Type B pancreatic cell (in vitro differentiated cells): ENCODE measurements at places on chromosomes 11 and 22.

DNA sequence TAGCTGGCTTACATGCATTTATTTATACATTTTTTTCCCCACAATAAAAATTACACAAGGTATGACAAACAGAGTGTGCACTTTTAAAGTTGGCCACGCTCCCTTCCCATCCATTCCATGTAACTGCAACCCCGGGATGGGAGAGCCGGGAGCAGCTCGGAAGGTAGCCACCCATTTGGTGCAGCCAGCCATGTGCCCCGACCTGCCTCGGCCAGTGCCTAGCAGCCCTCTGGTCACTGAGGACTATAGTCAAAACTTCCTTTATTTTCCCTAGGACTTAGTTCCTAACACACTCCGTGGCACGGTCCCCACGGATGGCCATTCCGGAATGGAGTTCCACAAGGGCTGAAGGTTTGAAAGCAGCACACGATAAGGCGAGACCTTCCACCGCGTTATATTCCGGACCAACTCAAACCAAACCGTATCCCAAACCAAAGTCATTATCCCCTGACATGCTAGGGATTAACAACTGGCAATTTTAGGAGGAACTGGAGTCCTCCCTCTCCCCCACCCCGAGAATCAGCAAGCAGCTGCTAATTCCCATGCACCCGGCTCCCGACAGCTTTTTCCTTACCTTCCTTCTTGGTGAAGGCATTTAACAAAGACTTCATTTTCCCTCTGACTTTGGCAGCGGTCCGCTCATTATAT, 426.4 kb downstream of the SHANK2 start:
- no peak for DNase-seq

DNA sequence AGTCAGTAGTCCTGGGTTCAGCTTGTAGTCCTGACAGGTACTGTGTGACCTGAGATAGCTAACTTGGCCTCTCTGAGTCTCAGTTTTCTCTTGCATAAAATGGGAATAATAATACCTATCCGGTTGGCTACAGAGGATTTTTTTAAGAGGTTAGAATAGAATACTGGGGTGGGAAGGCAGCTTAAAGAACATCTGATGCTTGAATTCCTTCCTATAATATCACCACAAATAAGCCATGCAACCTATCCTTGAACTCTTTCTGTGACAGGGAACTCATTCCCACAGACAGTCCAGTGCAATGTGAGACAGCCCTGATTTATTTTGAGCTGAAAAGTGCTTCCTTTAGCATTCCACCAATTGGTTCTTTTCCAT, 110.1 kb downstream of the CCDC81 start:
- no peak for DNase-seq

DNA sequence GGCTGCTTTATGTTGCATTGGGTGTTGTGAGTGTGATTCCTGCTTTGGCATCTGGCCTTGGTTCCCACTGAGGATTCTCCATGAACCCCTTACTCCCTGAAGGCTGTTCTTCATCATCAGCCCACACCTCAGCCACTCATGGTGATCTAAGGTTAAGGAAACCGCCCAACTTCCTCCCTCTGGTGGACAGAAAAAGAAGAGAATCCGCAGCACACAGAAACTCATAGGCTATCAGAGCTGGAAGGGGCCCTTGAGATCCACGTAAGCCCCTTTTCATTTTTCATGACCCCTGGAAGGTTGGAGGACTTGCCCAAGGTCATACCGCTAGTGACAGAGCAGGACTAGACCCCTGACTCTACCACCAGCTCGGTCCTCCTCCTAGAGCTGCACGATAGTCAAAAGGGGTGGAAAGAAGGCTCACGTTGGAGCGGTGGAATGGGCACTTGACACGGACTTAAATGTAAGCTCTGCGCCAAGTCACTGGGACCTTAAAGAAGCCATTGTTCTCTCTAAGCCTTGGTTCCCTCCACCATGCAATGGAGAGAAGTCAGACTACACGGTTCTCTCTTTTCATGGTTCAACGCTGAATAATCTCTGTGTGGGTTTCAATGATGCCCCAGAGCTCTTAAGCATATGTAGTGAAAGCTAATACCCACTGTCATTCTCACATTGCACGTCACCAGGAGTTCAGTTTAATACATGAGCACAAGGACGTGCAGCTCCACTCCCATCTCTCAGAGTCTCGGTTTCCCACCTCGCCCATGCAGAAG, 83.6 kb upstream of the CRTAM start:
- no peak for DNase-seq

DNA sequence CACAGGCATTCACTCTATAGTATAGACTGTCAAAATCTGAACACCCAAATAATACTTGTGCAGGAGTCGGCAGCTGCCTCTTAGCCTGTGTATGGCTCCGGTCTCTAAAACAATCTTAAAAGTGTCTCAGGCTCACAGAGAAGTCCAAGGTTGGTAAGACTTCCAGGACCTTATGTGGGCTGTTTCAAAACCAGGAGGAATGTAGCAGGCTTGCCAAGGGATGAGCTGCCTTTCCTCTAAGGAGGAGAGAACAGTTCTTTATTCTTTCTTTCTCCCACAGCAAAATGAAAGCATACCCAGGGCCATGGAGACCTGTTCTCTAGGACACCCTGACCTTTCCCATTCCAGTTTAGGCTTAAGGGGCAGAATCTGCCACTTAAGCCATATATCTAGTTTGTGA, 176.5 kb downstream of the TRPC6 start:
- DNase-seq: no peak

DNA sequence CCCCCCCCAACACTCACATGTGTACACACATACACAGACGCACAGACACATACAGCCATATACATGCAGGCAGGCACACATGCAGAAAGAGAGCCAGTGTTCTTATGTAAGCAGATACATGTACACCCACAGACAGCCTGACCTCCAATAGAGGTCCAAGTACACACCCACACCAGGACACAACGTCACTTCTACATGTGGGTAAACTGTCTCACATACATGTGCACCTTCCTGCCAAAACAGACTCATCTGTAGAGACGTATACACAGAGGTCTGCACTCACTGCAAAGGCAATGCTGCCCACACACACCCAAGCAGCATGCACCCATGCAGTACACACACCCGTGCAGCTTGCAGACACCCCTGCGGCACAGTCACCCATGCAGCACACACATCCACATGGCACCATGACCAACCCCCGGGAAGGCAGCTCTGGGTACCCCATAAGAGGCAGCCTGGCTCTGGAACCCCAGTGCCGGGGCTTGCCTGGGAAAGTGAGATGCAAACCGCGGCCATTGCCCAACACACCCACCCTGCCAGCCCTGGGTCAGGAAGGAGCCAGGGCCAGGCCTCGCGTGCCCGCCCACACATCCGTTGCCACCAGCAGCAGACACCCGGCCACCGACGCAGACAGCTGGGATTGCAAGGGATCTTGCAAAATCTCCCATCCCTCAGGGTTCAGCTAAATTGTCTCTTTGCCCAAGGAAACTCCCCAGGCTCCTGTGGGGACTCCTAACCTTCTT, 10.1 kb downstream of the CASTOR1 start:
- DNase-seq: no peak

GRCh38 chr11:124918950-124919349, at the start of gene HEPN1:
HEPN1 (plus strand) TSS chr11:124919250.
- DNase-seq: no peak

DNA sequence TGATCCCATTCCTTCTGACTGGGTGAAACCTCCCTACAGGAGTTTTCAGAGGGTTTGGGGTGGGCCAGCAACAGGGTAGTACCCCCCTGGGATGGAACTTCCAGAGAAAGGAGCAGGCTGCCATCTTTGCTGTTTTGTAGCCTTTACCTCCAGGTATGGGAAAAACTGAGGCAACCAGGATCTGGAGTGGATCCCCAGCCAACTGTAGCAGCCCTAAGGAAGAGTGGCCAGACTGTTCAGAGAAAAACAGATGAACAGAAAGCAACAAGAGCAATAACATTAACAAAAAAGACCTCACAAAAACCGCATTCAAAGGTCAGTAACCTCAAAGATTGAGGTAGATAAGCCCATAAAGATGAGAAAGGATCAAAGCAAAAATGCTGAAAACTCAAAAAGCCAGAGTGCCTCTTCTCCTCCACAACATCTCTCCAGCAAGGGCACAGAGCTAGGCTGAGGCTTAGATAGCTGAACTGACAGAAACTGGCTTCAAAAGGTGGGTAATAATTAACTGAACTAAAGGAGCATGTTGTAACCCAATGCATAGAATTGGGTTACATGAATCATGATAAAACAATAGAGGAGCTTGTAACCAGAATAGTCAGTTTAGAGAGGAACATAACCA, 1288.6 kb upstream of the CNTN5 start:
- DNase-seq: no peak

DNA sequence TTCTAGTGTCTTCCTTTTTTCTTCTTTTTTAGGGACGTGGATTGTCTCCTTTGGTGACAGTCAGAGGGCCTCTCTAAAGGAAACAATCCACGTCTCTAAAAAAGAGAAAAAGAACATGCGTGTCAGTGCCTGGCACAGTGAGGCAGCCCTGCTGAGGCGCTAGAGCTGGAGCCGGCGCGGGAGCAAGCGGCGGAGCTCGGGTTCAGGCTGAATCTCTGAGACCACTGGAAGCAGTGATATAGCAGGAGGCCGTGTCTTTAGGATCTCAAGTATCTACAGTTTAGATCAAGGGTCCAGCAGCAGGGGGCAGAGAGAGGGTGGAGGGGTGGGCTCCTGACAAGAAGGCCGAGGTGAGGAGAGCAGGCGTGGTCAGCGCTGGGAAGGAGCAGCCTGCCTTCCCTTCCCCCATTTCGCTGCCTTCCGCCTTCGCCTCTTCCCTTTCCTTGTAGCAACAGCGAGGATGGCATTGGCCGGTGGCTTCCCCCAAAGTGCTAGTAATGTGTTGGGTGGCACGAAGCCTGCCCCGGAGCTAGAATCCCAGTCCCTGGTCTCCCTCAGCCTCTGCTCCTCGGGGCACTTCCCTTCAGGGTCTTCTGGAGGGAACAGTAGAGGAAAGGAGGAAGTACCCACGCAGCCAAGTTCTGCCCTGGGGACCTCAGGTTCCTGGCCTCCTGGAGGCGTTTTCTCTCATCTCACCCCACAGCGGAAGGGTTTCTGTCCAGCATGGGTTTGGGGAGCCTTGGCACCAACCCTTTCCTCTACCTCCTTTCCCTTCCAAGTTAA, 28.2 kb upstream of the RAB1B start:
- no peak for DNase-seq

- no peak for DNase-seq
Observed at GRCh38 chr11:13104619-13105236, 95.6 kb downstream of the RASSF10 start.

DNA sequence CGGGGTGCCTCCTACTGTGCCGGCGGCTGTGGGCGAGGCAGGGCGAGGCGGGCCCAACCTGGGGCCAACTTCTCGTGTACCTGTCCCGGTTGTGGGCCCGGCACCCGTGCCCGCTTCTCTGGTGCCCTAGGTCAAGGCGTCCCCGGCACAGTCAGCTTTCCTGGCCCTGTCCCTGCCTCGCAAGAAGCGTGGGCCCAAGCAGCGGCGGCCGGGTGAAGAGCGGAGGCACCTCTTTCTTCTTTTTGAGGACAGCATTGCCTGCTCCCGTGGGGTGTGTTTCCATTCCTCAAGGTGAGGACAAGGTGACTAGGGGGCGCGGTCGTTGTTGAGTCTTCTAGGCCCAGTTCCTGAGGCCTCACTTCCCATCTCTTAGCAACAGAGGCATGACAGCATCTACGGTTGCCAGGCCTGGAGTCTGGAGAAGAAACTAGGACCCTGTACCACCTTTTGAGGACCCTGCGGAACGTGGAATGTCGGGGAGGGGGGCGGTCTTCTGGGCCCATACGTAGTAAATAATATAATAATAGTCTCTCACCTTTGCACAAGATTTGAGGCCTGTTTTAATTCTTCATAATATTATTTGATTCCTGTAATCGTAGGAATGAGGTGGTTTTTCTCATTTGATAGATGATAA, 418 bp downstream of the ACO2 start:
- DNase-seq: no peak

DNA sequence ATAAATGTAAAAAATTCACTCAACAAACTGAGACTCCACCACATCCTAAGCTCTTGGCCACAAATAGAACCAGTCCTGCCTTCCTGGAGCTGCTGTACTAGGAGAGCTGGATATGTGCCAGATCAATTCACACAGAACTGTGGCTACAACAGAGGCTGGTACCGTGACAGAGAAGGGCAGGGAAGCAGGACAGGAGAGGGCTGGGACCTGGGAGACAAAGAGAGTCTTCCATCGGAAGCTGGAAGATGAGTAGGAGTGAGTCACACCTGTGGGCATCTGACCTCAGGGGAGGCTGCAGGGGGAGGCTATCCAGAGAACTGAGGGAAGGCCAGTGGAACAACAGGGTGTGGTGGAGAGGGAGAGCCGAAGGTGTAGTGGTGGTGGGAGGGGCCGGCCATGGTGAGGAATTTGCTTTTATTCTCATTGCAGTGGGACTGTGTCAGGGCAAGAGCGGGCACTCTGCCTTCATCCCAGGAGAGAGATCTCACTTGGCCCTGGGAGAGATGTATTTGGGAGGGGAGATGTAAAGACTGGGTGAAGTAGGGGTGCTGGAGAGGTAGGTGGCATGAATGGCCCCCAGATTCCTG, 1.9 kb upstream of the LTBP3 start:
- DNase-seq: no peak

DNA sequence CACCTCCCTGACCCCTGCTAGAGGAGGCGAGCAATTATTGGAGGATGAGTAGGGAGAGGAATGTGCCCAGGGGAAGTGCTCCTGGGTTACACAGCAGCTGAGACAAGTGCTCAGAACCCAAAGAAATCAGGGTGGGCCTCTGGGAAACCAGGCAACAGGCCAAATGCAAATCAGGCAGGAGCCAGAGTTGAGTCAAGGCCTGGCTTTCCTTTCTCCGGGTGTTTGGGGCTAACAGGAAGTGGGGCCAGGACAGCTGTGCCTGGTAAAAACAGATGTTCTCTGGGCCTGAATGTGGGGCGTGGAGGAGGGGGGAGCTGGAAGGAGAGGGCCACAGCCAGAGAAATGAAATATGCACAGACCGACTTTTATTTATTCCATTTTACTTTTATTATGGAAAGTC, 22.0 kb downstream of the MFNG start:
- DNase-seq: no peak

DNA sequence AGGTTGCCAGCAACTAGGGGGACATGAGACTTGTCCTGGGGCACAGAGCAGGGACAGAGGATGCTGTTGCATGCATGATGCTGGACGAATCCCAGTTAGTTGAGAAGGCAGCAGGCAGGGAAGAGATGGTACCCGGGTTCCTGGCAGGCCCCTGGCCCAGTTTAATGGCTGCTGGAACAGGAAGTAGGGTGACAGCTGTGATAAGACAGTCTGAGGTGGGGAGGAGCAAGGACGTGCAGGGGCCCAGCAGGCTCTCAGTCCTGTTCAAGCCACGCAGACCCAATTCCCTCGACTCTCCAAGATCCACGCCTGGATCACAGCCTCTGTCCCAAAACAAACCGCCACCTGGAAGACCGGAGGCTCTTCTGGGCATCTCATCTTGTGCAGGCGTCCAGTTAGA, 32.0 kb downstream of the LRRC10B start:
- no peak for DNase-seq

GRCh38 chr11:68687311-68687710, 3.0 kb downstream of the GAL start:
- no peak for DNase-seq

DNA sequence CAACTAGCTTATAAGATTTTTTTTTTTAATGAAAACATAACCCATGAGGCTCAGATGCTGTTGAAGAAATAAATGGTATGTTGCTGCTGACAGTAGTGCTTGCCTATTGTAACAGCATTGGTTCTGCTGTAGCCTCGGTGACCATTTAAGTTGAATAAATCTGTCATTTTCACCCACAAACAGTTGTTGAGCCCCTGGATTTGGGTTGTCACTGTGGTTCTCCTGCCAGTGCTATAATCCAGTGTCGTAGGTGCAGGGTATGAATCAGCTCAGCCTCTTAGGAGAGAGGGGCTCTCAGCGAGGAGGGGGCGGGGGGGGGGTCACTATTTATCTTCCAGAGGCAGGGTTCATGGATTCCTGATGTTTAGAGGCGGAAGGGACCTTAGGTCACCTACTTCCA, 49.9 kb upstream of the HORMAD2 start:
- no peak for DNase-seq
